ENCODE measurements at places on chromosomes 16 and 17.

GRCh38 chr16:86467490-86467889 is 42.8 kb upstream of the FOXF1 start:
- no peak for DNase-seq

- DNase-seq = no peak
Observed at GRCh38 chr17:57593739-57594462, 151.2 kb downstream of the CCDC182 start.

GRCh38 chr17:34613064-34614019 is 34.0 kb downstream of the TMEM132E start:
- no peak for DNase-seq

- DNase-seq = no peak
Observed at GRCh38 chr17:78735832-78736525, 46.1 kb downstream of the CYTH1 start.

DNA sequence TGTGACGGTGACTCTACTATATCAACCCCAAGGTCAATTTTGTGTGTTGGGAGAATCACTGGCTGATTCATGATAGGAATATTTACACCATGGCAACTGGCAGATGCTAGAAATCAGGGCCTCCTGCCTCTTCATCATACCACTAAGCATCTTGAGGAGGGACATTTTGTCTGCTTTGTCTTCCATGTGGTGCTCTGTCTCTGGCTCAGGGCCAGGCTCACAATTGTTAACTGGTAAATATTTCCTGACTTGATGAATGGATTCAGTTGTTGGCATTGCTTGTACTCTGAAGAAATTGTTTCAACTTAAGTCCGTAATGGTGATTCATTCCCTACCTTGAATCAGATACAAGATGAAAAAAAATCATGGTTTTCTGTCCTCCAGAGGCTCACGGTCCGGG is 292.7 kb downstream of the HAPSTR1 start:
- no peak for DNase-seq

GRCh38 chr17:49523706-49524472 is 28.8 kb downstream of the NGFR start:
- DNase-seq = no peak

DNA sequence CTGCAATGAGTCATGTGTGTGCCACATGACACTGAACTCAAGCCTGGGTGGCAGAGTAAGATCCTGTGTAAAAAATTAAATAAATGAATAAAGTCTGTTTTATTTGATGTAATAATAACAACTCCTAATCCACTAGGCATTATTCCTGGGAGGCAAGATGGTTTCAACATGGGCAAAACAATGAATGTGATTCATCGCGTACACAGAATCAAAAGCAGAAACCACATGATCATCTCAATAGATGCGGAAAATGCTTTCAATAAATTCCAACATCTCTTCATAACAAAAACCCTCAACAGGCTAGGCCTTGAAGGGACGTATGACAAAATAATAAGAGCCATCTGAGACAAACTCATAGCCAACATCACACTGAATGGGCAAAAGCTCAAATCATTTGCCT is 195.4 kb downstream of the CDH11 start:
- no peak for DNase-seq

- no peak for DNase-seq
Observed at GRCh38 chr17:39753514-39754160, 15.9 kb downstream of the GRB7 start.

GRCh38 chr16:77775911-77776909 is 12.2 kb upstream of the VAT1L start:
- no peak for DNase-seq

GRCh38 chr17:3926860-3927627 is 10.8 kb upstream of the P2RX1 start:
- no peak for DNase-seq

GRCh38 chr16:2528161-2529060 is 2.8 kb downstream of the CEMP1 start:
- DNase-seq = no peak

GRCh38 chr16:23124315-23124714 is 24.9 kb downstream of the USP31 start:
- no peak for DNase-seq

- no peak for DNase-seq
Observed at GRCh38 chr16:17798716-17799115, 328.0 kb upstream of the XYLT1 start.

- no peak for DNase-seq
Observed at GRCh38 chr16:89170346-89171215, 967 bp upstream of the CDH15 start.

Data from substantia nigra (tissue), 51 donors.